Panc1 (cell line): ENCODE measurements at places on chromosomes 1 and 21. TPM values are rescaled to one million over a fixed set of nuclear protein-coding genes. Genes with fewer than 3 reads are reported as not detected.

- H3K36me3 ChIP-seq = no peaks in the 10 kb centered on the region
- H3K27ac ChIP-seq = no peak overlapping the region
- no peak overlapping the region for H3K4me3 ChIP-seq
- no peaks in the 10 kb centered on the region for H3K27me3 ChIP-seq
- DNase-seq = no peak
Measured at GRCh38 chr1:92953491-92953890, 7.8 kb downstream of the DIPK1A start.

The CDC14A gene
- total RNA-seq = 6.6 TPM

DNA sequence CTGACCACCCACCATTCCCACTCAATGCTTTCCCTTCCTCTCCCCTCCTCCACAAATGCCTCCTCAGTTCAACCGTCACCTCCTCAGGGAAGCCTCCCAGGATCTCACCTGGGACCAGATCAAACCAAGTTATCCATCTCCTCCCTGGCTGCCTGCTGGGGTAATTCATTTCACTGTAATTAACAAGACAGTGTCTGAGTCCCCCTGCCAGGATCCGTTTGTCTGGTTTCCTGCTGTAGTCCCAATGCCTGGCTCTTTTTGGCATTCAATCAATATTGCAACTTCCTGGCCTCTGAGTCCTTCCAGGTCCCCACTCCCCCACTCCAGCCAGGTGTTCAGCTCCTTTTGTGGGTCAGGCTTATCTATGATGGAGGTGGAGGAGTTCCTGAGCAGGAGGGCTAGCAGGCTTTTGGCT lies 687.7 kb downstream of the PTPRU start:
- no peak overlapping the region for H3K4me3 ChIP-seq
- H3K4me1 ChIP-seq = no peaks in the 10 kb centered on the region
- DNase-seq = no peak
- H3K27me3 ChIP-seq = no peaks in the 10 kb centered on the region
- no peak overlapping the region for H3K27ac ChIP-seq

The TRIM46 gene
- 3.8 TPM for total RNA-seq

The HJV gene
- total RNA-seq = not detected

DNA sequence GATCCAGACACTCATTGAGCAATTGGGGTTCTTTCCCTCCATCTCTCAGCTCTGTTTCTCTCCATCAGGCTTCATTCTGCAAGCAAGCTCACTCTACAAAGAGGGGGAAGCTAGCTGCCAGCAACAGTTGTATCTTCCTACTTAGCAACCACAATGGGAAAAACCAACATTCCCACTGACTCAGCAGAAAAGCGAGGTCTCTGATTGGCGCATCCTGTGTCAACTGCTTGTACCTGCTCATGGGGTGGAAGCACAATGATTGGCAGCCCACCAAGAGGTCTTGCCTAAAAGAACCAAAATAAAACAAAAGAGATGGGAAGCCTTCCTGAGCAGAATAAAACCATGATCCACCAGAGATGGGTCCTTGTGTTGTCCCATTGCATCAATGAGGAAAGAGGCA lies 4.0 kb upstream of the CDA start:
- H3K4me1 ChIP-seq = peaks cover 3% of the 10 kb centered on the region; the same call in 1 of the 2 replicates
- no peak for DNase-seq
- H3K4me3 ChIP-seq = no peak overlapping the region
- H3K36me3 ChIP-seq = no peaks in the 10 kb centered on the region
- no peaks in the 10 kb centered on the region for H3K27me3 ChIP-seq

GRCh38 chr1:225998560-225999226 lies 450 bp downstream of the SDE2 start:
- DNase-seq = no peak
- H3K27me3 ChIP-seq = no peaks in the 10 kb centered on the region
- H3K4me1 ChIP-seq = peaks cover 19% of the 10 kb centered on the region

- H3K27ac ChIP-seq = no peak overlapping the region
- H3K27me3 ChIP-seq = no peaks in the 10 kb centered on the region
- H3K36me3 ChIP-seq = no peaks in the 10 kb centered on the region
- no peaks in the 10 kb centered on the region for H3K4me1 ChIP-seq
- H3K4me3 ChIP-seq = no peak overlapping the region
Measured at GRCh38 chr1:59691261-59691660, 123.5 kb upstream of the HOOK1 start.

The ARL8A gene
- 62.6 TPM for total RNA-seq

The IGSF9 gene
- total RNA-seq = 0.51 TPM

The CHI3L2 gene
- total RNA-seq = 0.77 TPM

GRCh38 chr1:204390751-204391466 lies 20.7 kb downstream of the PPP1R15B start:
- H3K4me1 ChIP-seq = no peaks in the 10 kb centered on the region
- H3K27me3 ChIP-seq = no peaks in the 10 kb centered on the region
- H3K27ac ChIP-seq = no peak overlapping the region
- no peak overlapping the region for H3K4me3 ChIP-seq
- no peak for DNase-seq
- no peaks in the 10 kb centered on the region for H3K36me3 ChIP-seq

The PAFAH2 gene
- total RNA-seq = 8.5 TPM

The KCNT2 gene
- total RNA-seq = 0.41 TPM

DNA sequence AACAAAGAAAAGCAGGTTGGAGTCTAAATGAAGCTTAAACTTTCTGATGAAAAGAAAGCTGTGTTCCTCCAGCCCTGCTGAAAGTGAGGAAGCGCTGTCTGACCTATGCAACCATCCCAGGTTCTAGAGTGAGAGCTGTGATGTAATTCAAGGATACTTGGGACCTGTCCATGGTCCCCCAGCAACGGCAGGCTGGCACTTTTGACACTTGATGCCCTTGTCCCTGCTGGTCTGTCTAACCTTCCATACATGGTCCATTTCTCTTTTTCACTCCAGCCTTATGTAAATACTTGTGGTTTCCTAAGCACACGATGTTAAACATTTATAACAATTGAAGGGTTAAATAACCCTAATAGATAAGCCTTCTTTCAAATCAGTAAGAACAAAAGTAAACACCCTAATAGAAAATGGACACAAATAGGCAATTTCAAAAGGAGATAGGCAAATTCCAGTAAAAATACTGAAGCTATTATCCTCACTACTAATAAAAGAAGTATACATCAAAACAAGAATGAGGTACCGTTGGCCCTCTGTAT lies 17.7 kb upstream of the KDM4A start:
- H3K36me3 ChIP-seq = no peaks in the 10 kb centered on the region
- no peak overlapping the region for H3K27ac ChIP-seq
- DNase-seq = no peak
- no peak overlapping the region for H3K4me3 ChIP-seq
- H3K4me1 ChIP-seq = no peaks in the 10 kb centered on the region

GRCh38 chr1:20834780-20835179 lies 47.7 kb upstream of the HP1BP3 start:
- no peak overlapping the region for H3K4me3 ChIP-seq
- H3K36me3 ChIP-seq = no peaks in the 10 kb centered on the region
- no peaks in the 10 kb centered on the region for H3K27me3 ChIP-seq
- H3K4me1 ChIP-seq = no peaks in the 10 kb centered on the region

GRCh38 chr1:21384620-21385019 lies 55.3 kb upstream of the NBPF3 start:
- no peak overlapping the region for H3K4me3 ChIP-seq
- H3K4me1 ChIP-seq = no peaks in the 10 kb centered on the region
- no peaks in the 10 kb centered on the region for H3K27me3 ChIP-seq
- no peak overlapping the region for H3K27ac ChIP-seq

DNA sequence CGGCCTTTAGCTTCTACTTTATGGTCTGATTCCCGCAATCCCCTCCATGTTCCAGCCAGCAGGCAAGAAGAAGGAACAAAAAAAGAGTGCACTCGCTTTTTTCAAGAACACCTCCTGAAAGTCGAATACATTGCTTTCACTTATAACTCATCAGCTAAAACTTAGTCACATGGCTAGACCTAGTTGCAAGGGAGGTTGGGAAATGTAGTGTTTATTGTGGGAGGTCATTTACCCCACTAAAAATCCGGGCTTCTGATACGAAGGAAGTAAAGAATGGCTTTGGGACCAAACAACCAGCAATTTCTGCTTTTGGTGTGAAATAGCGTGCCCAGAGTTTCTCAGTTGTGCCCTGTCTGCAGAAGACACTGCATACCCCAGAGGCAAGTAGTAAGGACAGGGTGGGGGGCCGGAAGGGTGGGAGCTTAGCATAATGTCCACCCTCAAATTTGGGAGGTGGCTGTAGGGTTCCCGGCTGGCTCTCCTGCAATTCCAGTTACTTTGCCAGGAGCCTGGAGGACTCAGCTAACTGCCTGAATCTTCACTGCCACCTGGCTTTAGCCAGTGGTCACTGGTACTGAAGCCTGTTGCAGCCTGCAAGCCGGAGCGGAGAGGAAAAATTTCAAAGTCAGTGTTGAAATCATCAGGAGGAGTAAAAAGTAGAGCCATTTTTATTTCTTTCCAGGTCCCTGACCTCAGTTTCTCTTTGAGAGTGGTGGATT lies 57.7 kb upstream of the F3 start:
- no peaks in the 10 kb centered on the region for H3K27me3 ChIP-seq
- no peak overlapping the region for H3K27ac ChIP-seq
- no peaks in the 10 kb centered on the region; the same call in 1 of the 2 replicates for H3K4me1 ChIP-seq

- H3K27me3 ChIP-seq = no peaks in the 10 kb centered on the region
- peak; percentile 5 for DNase-seq
- no peak overlapping the region for H3K4me3 ChIP-seq
- peaks cover 3% of the 10 kb centered on the region for H3K4me1 ChIP-seq
- H3K27ac ChIP-seq = no peak overlapping the region
Measured at GRCh38 chr1:116881879-116882520, 27.7 kb upstream of the PTGFRN start.

The CA14 gene
- total RNA-seq = not detected

The SORT1 gene
- total RNA-seq = 25.1 TPM

The LDLRAD1 gene
- total RNA-seq = not detected

- H3K27ac ChIP-seq = no peak overlapping the region
- H3K4me1 ChIP-seq = no peaks in the 10 kb centered on the region
- no peaks in the 10 kb centered on the region for H3K36me3 ChIP-seq
- no peak for DNase-seq
- no peaks in the 10 kb centered on the region for H3K27me3 ChIP-seq
Measured at GRCh38 chr1:67339623-67340343, 32.1 kb downstream of the IL12RB2 start.

DNA sequence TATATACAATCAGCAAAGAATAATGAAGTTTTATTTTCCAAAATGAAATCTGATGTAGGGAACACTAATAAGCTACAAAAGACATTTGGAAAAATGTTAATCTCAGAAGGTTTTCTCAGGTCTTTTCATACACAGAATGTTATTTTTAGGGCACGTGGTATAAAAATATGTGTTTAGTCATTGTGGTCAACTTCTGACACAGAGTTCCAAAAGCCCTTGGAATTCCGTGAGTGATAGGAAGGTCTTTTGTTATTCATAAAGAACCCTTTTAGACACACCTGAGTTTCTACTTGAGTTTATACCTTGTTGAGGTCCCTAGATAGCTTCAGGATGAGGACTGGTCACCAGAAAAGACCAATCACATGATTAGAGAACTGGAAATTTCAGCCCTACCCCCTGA lies 277.6 kb upstream of the NCAM2 start:
- H3K4me3 ChIP-seq = no peak overlapping the region
- no peak overlapping the region for H3K27ac ChIP-seq
- no peaks in the 10 kb centered on the region for H3K4me1 ChIP-seq
- no peak for DNase-seq
